GM23338 (cell line): ENCODE measurements at places on chromosomes 3 and 15. TPM values are rescaled to one million over a fixed set of nuclear protein-coding genes. Genes with fewer than 3 reads are reported as not detected.

DNA sequence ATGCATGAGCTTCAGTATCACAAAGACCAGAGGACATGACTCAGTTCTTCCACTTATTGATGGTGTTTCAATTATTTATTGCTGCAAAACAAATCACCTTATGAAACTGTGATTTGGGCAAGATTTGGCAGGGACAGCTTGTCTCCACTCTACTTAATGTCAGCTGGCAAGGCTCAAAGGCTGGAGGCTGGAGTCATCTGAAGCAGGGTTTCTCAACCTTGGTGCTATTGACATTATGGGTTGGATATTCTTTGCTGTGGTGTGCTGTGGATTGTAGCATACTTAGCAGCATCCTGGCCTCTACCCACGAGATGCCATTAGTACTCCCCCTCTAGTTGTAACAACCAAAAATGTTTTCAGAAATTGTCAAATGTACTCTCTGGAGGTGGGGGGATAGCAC is 138.8 kb upstream of the PEX5L start:
- peaks cover 16% of the 10 kb centered on the region for H3K4me1 ChIP-seq
- no peak for DNase-seq
- H3K27me3 ChIP-seq, result no peaks in the 10 kb centered on the region
- no peak overlapping the region for H3K27ac ChIP-seq
- H3K4me3 ChIP-seq, result no peak overlapping the region

- no peak for DNase-seq
- H3K27ac ChIP-seq, result no peak overlapping the region
- H3K4me3 ChIP-seq, result no peak overlapping the region
- H3K27me3 ChIP-seq, result no peaks in the 10 kb centered on the region
These were observed 72.3 kb upstream of the TSPAN3 start for GRCh38 chr15:77143191-77143590.

DNA sequence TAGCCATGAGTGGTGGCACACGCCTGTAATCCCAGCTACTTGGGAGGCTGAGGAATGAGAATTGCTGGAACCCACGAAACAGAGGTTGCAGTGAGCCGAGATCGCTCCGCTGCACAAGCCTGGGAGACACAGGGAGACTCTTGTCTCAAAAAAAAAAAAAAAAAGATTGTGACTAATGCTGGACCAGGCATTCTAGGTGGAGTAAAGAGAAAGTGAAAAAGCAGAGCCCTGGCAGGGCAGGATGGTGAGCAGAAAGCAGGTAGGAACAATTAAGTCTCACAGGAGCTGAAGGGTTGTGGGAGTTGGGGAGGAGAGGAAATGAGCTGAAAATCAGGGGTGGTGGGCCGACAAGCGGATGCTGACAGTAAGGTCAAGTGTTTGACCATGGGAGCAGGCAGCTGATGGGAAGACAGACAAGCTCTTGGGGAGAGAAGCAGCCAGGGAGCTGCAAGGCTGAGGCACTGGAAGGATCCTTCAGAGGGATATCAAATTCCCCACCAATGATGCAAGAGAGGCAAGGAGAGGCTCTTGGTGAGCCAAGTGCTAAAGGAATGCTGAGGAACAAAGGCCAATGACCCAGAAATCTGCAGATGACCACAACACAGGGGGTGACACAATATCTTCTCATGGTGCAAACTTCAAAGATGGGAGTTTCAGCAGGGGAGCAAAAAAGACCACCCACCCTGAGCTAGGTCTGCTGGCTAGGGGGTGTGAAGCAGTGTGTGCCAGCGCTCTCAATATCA is 251.1 kb downstream of the ULK4 start:
- H3K4me3 ChIP-seq, result no peak overlapping the region
- no peaks in the 10 kb centered on the region for H3K27me3 ChIP-seq
- DNase-seq, result peak; percentile 72
- H3K27ac ChIP-seq, result peak overlapping the region; percentile 43

GRCh38 chr15:90154246-90154645 is 46.9 kb upstream of the SEMA4B start:
- peaks cover 20% of the 10 kb centered on the region for H3K4me1 ChIP-seq
- no peak overlapping the region for H3K27ac ChIP-seq
- no peaks in the 10 kb centered on the region for H3K36me3 ChIP-seq

MAP6D1 gene
- total RNA-seq, result 8.2 and 10.6 TPM in 2 replicates

ECE2 gene
- total RNA-seq, result 0.24 TPM in 1 of 2 replicates, not detected in the other

DUOXA2 gene
- not detected in 2 replicates for total RNA-seq

ACTRT3 gene
- total RNA-seq, result 5.2 and 6.4 TPM in 2 replicates

DNA sequence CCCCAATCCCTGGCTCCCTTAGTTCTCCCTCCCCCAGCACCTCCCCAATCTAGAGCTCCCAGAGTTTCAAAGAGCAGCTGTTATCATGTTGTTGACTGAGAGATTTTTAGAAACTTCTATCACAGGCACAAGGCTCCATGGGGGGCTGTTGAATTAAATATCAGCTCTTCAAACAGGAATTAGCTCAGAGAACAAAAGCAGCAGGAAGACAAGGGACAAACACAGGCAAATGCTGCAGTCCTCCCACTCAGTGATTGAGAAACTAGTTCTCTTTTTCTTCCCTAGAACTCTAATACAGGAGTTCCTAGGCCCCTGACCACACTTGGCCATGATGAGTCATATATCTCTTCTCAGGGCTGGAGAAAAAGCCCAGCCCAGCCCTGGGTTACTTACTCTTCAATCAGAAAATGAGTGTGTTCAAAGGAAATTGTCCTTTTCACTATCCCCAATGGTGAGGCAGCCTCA is 262.1 kb downstream of the IGSF11 start:
- H3K27ac ChIP-seq, result no peak overlapping the region
- H3K4me1 ChIP-seq, result peaks cover 10% of the 10 kb centered on the region
- no peaks in the 10 kb centered on the region for H3K27me3 ChIP-seq
- H3K4me3 ChIP-seq, result no peak overlapping the region
- H3K36me3 ChIP-seq, result no peaks in the 10 kb centered on the region
- DNase-seq, result peak; percentile 47

- H3K27ac ChIP-seq, result no peak overlapping the region
- H3K4me3 ChIP-seq, result no peak overlapping the region
- no peak for DNase-seq
- no peaks in the 10 kb centered on the region for H3K27me3 ChIP-seq
- no peaks in the 10 kb centered on the region for H3K36me3 ChIP-seq
- no peaks in the 10 kb centered on the region for H3K4me1 ChIP-seq
These were observed 84.5 kb upstream of the GALNT15 start for GRCh38 chr3:16090024-16090423.

DNA sequence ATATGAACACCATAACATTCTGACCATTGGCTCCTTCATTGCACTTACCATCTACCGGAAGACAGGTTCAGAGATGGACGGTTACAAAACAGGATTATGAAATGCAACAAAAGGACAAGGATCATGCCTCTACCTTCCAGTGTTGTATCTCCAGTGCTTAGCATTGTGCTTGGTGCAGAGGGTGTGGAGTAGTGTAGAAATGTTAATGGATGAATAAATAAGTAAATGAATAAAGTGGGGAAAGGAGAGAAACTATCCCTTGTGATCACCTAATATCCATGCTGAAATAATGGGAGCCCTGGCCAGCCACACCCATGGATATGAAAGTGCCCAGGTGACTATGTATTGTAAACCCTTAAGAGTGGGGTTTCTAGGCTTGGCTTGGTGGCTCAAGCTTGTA is 344.8 kb upstream of the LMCD1 start:
- H3K4me3 ChIP-seq, result no peak overlapping the region
- H3K27me3 ChIP-seq, result no peaks in the 10 kb centered on the region
- DNase-seq, result no peak
- no peaks in the 10 kb centered on the region for H3K4me1 ChIP-seq
- H3K27ac ChIP-seq, result no peak overlapping the region

SERPINI1 gene
- total RNA-seq, result 9.2 and 13.5 TPM in 2 replicates

ZNF80 gene
- total RNA-seq, result not detected in 2 replicates

DNA sequence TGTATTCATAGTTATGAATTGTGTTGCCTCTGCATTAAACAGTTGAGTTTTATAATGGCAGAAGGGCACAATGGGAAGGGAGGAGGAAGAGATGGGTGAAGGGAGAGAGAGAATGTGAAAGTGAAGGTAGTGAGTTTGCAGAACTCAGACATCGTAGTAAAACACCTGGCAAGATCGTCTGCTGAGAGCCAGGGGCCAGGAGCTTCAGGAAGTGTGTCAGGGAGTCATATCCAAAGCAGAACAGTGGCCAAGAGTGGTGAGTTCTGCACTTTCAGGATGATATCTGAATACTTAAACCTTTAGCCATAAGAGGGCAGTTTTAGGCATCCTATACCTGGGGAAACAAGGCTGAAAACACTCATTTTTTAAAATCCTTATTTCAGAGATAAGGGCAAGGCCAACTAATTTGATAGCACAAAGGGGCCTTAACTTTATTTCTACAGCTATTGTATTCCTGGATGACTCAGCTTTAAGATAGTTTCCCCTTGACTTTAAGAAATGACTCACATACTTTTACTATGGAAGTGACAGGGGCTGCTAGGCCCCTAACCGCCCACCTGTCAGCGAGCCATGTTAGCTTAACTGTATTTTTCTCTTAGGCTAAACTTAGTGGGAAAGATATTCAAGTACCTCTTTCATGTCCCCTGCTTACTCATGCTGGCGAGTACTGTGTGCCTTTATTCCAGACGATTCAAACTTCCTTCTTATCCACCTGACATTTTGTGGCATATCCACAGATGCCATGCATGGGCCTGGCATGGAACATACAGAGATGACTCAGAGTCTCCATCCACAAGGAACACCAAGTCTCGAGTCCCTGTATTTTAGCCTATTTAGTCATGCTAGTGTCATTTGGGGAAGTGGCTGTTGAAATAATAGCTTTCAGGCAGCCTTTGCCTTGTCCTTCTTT is 53.9 kb downstream of the RLBP1 start:
- DNase-seq, result no peak
- H3K4me1 ChIP-seq, result peaks cover 14% of the 10 kb centered on the region
- H3K36me3 ChIP-seq, result no peaks in the 10 kb centered on the region
- H3K27ac ChIP-seq, result no peak overlapping the region
- H3K27me3 ChIP-seq, result no peaks in the 10 kb centered on the region

- H3K4me1 ChIP-seq, result peaks cover 88% of the 10 kb centered on the region
- no peak for DNase-seq
- no peaks in the 10 kb centered on the region for H3K27me3 ChIP-seq
- H3K27ac ChIP-seq, result peak overlapping the region; percentile 93
- no peaks in the 10 kb centered on the region for H3K36me3 ChIP-seq
- H3K4me3 ChIP-seq, result peak overlapping the region; percentile 24; the same call in 1 of the 2 replicates
These were observed 11.6 kb downstream of the IGF2BP2 start for GRCh38 chr3:185813205-185813604.

GRCh38 chr3:23869977-23870662 is 46.7 kb downstream of the NKIRAS1 start:
- no peak overlapping the region for H3K4me3 ChIP-seq
- H3K27ac ChIP-seq, result no peak overlapping the region
- H3K36me3 ChIP-seq, result no peaks in the 10 kb centered on the region
- DNase-seq, result no peak
- peaks cover 15% of the 10 kb centered on the region for H3K4me1 ChIP-seq
